Fibroblast of lung (primary cell): ENCODE measurements at places on chromosomes 16 and 17. TPM values are rescaled to one million over a fixed set of nuclear protein-coding genes. Genes with fewer than 3 reads are reported as not detected.

Gene TP53TG3B
- not detected in 2 replicates for total RNA-seq

GRCh38 chr16:67766291-67766690, 40.1 kb downstream of the RANBP10 start:
- peak; percentile 51 for DNase-seq

DNA sequence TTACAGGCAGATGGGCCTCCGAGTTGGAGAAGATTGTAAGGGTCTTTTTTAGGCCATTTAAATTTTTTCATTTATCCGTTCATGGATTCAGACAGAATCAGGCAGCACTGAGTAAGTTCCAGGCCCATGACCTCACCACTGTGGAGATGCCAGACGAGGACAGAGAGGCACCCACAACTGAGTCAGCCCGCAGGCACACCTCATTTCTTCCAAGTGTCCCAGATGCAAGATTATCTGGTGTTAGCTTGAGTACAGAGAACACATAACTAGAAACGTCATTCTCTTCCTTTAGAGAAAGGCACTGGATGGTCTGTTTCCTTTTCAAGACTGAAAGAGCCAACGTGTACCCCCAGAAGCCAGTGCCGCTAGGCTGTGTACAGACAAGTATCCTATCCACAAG, 16.9 kb downstream of the CLEC16A start:
- DNase-seq = peak; percentile 86

- peak; percentile 64 for DNase-seq
Observed at GRCh38 chr17:42135664-42136653, 13.4 kb downstream of the HSPB9 start.

DNA sequence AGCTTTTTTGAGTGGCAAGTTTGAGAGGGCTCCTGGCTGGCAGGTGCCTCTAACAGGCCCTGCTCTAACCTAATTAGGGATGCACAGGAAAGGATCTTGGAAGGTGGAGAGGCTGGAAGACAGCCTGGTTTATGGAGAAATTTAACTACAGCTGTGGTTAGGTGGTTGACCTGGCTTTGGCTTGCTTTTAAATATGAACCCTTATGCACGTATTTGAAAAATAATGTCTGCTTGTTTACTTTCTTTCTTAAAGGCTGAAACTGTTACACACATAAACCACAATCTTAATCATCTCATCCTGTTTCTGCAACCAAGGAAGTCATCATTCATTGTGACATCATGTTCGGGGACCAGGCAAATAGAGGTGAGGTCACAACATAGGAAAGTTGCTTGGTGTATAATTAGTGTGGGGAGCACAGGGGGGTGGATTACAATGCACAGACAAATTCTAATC, 23.1 kb upstream of the DHRS13 start:
- DNase-seq = peak; percentile 80

DNA sequence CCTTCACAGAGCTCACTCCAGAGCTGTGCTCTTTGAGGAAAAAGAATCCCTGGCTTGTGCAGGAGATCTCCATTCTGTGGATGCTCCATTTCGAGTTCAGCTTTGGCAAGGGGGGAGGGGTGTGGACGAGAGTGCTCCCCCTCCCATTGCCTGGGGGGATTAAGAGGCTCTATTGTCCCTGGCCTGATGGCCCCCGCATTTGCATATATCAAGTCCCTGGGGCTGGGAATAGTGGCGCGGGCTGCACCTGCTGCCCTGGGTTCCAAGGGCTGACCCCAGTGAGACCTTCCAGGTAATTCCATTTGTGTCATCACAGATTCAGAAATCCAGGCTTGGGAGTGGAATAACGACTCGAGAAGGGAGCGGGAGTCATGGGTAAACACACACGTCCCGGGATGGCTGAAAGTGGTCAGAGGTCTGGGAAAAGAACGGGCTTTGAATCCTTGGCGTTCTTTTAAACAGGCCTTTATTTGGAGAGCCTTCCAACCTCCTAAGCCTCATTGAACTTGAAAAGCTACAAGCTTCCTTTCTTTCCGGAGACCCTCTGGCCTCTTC, 479.3 kb downstream of the HS3ST3B1 start:
- DNase-seq = no peak

GRCh38 chr16:75472908-75473877, 8.7 kb upstream of the TMEM170A start:
- DNase-seq = no peak

Gene CD79B
- 0.17 and 0.26 TPM in 2 replicates for total RNA-seq

- no peak for DNase-seq
Observed at GRCh38 chr16:22838681-22839080, 24.7 kb downstream of the HS3ST2 start.

- DNase-seq = peak; percentile 78
Observed at GRCh38 chr16:56866955-56867830, 2.2 kb downstream of the SLC12A3 start.

DNA sequence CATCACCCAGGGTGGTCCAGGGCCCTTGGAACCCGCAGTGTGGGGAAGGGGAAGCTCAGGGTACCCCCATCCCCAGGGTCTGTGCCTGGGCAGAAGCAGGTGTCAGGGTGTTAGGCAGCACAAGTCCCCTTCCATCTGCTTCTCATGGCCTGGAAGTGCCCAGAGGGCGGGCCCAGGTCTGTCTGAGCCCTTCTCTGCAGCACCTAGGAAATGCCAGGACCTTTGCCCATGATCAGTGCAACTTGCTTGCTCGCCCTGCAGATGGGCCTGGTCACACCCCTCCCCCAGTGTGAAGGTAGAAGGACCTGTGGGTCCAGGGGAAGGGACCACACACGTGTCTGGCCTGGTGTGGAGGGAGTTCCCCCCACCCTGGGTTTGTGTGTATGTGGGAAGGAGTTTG, 157.5 kb upstream of the CDC42EP4 start:
- no peak for DNase-seq

- DNase-seq = no peak
Observed at GRCh38 chr17:47907932-47908562, 12.0 kb downstream of the SP2 start.

DNA sequence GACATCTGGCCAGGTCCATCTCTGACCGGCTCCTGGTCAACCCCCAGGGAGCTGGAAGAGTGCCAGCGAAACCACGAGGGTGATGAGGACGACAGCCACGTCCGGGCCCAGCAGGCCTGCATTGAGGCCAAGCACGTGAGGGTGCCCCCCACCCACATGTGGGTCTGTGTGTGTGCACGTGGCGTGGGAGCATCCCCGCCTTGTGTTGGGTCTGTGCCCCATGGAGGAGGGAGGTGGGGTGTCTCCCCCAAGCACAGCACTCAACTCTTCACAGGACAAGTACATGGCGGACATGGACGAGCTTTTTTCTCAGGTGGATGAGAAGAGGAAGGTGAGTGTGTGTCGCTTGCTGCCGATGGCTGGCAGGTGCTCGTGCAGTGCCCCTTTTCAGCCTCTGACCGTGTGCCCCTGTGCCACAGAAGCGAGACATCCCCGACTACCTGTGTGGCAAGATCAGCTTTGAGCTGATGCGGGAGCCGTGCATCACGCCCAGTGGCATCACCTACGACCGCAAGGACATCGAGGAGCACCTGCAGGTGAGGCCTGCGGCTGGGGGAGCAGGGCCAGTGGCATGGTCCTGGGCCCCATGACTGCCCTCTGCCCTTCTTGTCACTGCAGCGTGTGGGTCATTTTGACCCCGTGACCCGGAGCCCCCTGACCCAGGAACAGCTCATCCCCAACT, 1.7 kb downstream of the STUB1 start:
- peak; percentile 32 for DNase-seq

- no peak for DNase-seq
Observed at GRCh38 chr17:49748791-49749190, 15.1 kb downstream of the FAM117A start.

DNA sequence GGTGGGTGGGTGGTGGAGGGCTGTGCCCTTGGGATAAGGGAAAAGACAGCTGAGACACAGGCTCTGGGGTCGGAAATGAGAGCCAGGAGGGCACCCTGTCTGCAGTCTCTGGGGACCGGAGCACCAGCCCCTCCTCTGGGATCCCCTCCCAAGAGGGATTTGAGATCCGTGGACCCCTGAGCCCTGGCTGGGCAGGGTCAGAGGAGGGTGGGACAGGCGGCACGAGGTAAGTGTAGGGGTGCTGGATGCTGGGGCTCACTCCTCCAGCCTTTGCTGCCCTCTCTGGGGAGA, 425 bp downstream of the SGSH start:
- DNase-seq = no peak

Gene SLFN12
- 26.2 and 34.0 TPM in 2 replicates for total RNA-seq

- DNase-seq = no peak
Observed at GRCh38 chr16:15741207-15741871, 91.3 kb downstream of the NDE1 start.
